NCI-H82 (cell line): ENCODE measurements at places on chromosomes 11 and 22.

DNA sequence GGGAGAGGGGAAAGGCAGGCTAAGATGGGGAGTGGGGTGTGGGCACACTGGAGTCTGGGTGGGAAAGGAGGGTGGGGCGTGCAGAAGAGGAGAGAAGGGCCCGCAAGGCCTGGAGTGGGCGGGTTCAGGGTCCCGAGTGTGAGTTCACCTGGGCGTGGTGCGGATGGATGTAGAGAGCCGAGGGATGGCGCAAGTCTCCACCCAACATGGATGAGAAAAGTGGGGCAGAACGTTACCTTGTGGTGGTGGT is 364 bp upstream of the ABCC8 start:
- no peak for DNase-seq

GRCh38 chr11:12243486-12243885 is 133.1 kb downstream of the MICAL2 start:
- peak; percentile 49 for DNase-seq

GRCh38 chr11:110081462-110082376 is 11.5 kb upstream of the ZC3H12C start:
- DNase-seq, result peak; percentile 8

DNA sequence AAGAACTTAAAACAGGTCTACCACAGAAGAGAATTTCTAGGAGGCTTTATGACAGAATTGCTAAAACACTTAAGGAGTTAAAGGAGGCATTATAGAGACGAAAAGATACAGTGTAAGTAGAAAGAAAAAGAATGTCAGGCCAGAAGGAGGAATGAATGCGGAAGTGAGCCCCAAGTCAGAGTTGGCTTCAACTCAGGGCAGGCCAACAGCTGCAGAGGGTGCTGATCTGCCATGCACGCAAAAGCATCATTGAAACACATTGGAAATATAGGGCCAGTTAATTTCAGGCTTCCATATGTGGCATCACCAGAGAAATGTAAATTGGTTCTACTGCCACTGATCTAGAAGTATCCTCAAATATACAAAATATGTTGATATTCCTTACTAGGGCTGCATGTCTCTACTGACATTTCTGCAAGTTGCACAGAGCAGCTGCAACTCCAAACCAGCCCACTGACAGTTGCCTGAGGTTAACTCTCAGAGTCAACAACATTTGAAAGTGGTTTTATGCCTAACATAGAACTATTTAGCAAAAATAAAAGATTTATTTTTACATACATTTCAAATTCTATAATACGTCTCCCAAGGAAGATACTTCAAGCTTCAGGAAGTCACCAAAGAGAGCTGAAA is 324.1 kb downstream of the C11orf87 start:
- DNase-seq, result no peak

GRCh38 chr22:35231585-35232084 is 25.7 kb upstream of the HMGXB4 start:
- DNase-seq, result peak; percentile 87

GRCh38 chr22:25567251-25567675 is 2.8 kb downstream of the GRK3 start:
- DNase-seq, result no peak

DNA sequence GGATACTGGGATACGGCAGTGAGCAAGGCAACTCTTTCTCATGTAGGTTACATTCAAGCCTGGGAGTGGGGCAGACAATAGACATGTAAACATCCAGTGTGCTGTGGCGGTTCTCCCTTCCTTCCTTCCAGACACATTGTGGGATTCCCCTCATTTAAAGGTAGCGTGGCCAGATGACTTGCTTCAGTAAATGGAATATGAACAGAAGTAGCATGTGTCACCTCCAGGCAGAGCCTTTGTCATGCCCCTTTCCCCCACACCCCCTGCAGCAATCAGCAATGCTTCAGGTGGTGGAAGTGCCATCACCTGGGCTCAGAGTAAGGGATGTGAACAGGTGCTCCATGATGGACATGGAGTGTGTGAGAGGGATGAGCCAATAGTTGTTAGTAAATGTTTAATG is 34.8 kb upstream of the TTC12 start:
- DNase-seq, result no peak

GRCh38 chr11:67355794-67356386 is 2.5 kb upstream of the POLD4 start:
- DNase-seq, result no peak

DNA sequence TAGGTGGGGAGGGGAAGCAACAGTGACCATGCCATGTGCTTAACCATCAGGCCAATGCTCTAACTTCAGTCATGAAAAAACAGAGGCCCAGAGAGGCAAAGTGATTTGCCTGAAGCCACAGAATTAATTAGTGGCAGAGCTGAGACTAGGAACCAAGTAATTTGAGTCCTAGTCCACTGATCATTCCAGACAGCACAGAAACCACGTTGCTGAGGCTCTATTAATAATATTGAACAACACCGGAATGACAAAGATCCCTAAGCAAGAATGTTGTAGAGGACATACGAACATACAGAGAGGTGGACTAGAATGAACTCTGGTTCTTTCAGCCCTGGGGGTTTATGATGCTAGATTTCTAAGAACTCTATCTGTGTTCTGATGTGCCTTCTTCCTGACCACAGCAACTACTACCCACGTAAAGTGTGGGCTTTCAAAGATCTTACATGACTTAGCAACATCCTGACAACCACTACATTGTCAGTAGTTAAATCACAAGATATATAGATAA is 92.3 kb downstream of the GAB2 start:
- no peak for DNase-seq

DNA sequence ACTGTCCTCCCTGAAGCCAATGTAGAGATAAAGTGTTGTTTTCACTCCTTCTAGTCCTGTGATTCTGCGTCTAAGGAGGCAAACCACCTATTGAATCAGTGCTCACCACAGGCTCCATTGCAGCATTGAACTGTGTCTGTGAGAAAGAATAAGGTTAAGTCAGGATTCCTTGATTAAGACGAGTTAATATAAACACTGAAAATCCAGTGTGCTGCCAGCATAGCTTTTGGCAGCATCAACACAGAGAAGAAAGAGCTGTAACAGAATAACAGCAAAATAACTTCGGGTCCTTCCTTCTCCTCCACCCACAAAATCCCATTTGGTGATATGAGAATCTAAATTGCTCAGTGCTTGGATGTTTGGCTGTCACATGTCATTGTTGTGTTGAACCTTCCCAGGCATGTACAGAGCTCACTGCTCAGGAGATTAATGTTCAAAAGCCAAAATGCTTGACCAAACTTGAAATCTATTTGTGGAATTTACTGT is 185.2 kb upstream of the DDI1 start:
- no peak for DNase-seq

- no peak for DNase-seq
These were observed 463.9 kb downstream of the MN1 start for GRCh38 chr22:27337676-27338075.

DNA sequence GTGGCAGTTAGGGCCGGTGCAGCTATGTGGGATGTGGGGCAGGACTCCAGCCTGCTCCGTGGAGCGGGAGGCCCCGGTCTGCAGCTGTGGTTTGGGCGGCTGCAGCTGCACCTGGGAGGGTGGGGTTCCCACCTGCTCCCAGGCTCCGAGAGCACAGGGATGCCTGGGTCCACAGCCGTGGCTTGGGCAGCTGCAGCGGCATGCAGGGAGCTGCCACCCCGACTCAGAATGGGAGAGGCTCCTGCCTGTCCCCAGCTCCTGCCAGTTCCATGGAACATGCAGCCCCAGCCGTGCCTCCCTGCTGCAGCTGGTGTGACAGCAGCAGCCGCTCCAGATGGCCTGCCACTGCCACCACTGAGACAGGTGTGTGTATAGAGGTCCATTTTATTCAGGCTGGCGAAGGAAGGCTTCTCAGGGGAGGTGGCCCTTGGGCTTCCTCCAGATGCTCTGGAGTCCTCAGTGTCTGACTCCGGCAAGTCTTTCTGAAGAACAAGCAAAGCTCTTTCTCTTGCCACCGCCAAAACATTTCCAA is 21.8 kb upstream of the UPK3A start:
- DNase-seq, result peak; percentile 58

- DNase-seq, result no peak
These were observed 142.6 kb downstream of the ATXN10 start for GRCh38 chr22:45814198-45814597.

DNA sequence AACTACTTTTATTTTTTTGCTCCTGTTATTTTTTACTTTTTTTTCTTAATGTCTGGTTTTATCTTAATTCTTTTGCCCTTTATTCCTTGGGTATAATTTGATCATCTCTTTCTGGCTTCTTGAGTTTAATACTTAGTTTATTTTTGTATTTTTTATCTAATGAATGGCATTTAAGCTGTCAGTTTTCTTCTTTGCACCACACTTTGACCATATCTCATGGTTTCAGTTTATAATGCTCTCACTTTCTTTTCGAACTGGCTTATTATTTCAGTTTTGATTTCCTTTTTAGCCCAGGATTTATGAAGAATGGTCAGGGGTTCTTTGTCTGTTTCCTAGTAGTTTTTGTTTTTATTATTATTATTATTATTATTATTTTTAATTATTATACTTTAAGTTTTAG is 48.3 kb downstream of the QSER1 start:
- DNase-seq, result no peak

- DNase-seq, result no peak
These were observed 77.7 kb downstream of the FAM76B start for GRCh38 chr11:95711945-95712221.

DNA sequence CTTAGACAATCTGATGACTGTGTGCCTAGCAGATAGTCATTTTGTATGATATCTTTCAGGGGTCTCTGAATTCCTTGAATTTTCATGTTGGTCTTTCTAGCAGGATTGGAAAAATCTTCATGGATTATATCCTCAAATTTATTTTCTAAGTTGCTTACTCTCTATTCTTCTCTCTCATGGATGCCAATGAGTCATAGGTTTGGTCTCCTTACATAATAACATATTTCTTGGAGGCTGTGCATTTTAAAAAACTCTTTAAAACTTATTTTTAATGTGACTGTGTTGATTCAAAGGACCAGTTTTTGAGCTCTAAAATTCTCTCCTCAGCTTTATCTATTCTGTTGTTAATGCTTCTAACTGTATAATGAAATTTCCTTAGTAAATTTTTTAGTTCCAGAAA is 198.7 kb downstream of the AASDHPPT start:
- DNase-seq, result no peak

DNA sequence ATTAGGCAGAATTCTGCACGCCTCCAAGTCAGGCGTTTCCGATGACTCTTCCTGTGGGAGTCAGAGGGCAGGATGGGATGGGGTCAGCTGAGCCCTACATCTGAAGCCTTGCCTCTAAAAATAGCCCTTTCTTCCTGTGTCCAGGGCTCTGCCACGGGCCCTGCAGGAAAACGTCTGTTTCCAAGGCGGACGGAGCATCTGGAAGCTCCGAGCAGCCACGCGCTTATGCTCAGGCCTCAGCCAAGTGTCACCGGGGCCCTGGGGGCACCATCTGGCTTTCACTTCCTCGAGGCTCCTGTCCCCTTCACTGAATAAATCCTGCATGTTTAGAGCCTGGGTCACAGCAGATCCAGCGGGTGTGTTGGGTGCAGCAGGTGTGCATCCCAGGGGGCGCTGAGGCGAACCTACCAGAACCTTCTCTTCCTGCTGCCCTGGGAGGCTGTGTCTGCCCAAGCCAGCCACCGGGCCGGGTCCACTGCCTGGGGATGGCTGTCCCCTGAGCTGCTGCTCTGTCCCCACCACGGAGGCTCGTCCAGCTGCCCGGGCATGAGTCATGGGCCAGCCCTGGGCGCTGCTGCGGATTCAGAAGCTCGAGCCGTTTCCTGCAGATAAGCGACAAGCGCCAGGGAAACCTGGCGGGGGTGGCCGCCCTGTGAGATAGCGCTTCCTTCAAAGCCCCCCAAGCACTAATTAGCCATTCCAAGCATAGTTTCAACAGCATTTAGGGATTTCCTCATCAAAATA is 32.0 kb upstream of the LINC01488 start:
- DNase-seq, result peak; percentile 47

- no peak for DNase-seq
These were observed 52.4 kb downstream of the CHRDL2 start for GRCh38 chr11:74678591-74679512.

DNA sequence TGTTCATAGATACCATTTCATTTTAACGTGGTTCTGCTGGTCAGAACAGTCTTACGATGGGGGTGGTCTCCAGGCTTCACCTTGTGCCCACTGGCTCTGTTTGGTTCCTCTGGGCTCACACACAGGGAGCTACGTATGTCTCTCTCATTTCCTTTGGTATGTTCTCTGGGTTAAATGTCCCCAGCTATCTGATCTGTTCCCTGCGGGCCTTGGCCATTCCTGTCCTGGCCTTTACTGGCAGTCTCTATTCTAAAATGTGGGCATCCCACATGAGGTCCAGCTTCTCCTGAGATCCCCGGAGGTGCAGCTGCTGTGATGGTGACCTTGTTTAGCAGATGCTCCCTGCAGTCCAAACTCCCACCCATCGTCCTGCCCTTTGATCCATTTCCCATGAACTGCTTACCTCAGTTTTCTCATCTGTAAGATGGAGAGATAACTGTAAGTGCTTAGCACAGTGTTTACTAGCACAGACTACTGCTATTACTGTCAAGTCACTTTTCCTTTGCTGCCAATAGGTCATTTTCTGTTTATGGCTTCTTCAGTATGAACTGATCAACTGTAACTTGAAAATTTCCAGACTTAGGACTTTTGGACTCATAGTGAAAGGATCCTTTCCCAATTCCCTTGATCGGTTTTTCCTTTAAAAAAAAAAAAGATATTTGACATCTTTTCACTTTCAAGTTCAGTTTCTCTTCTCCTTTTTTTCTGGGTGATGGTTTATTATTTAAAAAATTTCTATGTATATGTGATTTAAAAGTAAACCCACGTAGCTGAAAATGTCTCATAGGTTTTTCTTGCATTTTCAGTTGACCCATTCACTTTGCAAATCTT is 92.9 kb downstream of the PTPRJ start:
- DNase-seq, result no peak

GRCh38 chr11:60887556-60887955 is 18.8 kb downstream of the PRPF19 start:
- peak; percentile 45 for DNase-seq

GRCh38 chr11:128882451-128882850 is 8.7 kb upstream of the KCNJ5 start:
- no peak for DNase-seq

GRCh38 chr11:10160350-10160749 is 133.7 kb downstream of the SBF2 start:
- DNase-seq, result no peak

DNA sequence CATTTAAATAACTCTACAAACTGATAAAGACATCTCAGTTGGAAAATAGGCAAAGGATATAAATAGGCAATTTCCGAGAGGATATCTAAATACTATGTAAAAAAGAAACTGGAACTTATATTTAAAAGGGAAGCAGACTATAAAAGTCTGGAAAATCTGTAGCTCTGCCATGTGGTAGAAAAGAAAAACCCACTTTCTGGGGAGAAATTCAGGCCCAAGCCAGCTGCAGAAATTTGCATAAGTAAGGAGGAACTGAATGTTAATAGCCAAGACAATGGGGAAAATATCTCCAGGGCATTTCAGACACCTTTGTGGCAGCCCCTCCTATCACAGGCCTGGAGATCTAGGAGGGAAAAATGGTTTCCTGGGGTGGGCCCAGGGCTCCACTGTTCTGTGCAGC is 97.8 kb upstream of the ZBED5 start:
- DNase-seq, result no peak

- no peak for DNase-seq
These were observed 19.3 kb upstream of the CLMP start for GRCh38 chr11:123214396-123214795.
